ENCODE measurements at places on chromosomes 12 and 14.

DNA sequence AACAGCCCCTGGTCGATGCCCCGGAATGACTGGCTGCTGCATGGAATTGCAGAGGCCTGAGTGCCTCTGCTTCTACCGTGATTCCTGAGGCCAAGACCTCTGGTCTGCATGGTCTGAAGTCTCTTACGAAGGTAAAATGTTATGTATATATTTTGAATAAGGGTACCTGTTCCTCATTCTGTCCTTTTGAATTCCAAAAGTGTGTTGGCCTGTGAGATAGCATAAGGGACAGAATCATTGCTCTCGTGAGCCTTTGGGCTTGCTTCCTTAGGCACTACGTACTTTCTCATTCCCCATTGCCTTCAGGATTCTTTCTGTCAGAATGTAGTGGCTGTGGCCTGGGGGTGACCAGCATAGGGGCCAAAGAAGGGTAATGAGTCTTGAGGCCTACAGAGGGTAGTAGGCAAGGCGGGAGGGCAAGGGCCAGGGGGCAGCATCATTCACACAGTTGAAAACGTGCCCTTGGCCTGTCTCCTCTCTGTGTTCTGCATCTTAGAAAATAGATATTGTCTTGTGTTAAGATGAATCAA is 19.5 kb downstream of the TRAF3 start:
- DNase-seq: no peak

DNA sequence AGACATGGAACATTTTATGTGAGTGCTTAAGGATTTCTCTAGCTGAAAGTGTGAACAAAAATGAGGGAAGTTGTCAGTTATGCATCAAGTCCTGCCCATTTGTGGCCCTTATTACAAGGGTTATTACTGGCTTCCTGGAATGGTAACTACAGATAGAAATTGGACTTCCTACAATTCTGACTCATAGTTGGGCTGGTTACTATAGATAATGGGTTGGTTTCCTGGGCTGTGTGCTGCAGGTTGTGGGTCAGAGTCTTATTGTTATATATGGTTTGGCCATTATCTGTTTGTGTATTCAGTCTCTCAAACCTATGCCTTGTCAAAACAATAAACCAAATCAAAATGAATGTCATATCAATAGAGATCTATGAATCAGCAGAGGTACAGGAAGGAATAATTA is 313.7 kb downstream of the ADAMTS20 start:
- peak; percentile 1 for DNase-seq

DNA sequence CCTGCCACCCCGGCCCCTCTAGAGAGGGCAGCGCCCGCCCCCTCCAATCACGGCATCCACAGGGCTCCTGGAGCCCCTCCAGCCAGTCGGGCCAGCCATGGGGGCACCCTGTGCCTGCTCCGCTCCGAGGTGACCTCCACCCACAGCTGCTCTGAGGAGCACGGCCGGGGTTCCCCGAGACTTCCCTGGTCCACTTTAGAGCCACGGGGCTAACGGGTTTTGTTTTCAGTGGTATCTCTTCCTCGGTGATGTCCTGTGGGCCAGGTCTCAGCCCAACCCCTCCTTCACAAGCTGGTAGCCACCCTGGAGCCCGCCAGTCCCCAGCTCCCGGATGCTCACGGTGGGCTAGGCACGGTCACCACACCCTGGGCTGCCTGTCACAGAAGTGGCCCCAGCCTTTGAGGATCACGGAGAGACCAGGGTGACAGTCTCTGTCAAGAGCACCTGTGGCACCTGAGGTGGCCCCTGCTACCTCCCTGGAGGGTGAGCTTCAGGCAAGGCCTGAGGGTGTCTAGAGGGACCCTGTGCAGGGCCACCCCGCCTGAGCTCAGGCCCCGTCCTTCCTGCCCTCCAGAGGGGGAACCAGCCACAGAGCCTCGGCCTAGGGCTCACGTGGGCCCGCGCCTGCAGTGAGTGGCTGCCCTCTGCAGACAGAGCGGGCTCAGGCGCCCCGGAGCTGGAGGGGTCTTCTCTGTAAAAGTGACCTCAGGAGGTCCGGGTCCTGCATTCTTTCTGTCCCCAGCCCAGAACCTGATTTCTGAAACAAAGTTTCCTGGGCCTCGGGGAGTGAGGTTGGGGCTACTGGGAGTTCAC is 146.0 kb upstream of the C14orf180 start:
- DNase-seq: no peak

- DNase-seq: peak; percentile 59
These were observed 2.5 kb downstream of the DUSP6 start for GRCh38 chr12:89349814-89350213.

DNA sequence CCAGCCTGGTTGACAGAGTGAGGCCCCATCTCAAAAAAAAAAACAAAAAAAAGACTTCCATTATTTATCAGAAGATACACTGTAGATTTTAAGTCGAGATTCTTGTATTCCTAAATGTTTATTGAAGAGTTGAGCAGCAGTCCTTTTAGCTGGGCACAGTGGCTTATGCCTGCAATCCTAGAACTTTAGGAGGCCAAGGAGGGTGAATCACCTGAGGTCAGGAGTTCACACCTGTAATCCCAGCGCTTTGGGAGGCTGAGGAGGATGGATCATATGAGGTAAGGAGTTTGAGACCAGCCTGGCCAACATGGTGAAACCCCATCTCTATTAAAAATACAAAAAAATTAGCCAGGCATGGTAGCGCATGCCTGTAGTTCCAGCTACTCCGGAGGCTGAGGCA is 57.6 kb downstream of the HEATR5A start:
- peak; percentile 24 for DNase-seq

DNA sequence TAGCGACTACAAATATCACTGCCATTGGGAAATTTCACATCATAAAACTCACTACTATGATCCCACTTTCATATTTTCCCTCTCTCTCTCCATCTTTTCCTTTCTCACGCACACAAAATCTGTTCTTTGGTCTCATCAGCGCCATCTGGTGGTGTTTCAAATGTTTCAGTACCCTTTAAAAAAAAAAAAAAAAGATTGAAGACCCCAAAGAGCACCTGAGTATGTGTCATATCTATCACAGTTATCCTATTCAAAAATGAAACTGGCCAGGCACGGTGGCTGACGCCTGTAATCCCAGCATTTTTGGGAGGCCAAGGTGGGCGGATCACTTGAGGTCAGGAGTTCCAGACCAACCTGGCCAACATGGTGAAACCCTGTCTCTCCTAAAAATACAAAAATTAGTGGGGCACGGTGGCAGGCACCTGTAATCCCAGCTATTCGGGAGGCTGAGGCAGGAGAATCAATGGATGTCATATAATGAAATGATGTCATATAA is 72.4 kb downstream of the TTC9 start:
- peak; percentile 66 for DNase-seq

DNA sequence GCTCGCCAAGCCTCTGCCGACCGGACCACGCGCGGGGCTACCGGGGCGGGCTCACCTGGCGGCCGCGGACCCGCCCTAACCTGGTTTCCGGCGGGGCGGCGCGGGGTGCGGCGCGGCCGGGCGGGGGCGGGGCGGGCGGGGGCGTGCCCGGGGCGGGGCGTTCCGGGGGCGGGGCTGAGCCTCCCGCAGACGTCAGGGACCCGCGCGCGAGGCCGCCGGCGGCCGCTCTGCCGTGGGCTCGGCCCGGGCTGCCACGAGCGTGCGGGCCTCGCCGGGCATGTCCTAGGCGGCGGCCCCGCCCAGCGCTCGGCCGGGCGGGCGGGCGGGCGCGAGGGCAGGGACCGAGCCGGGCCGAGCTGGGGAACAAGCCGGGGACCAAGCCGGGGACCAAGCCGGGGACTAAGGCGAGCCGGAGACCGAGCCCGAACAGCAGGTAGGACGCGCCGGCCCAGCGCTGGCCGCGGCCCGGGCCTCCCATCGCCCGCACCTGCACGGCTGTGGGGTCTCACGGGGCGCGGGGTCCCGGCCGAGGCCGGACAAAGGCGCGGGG is at the start of gene CEP170B:
CEP170B (plus strand) TSS at position 188 of the 550 bp plus-strand sequence. CDS start 3,183 bp downstream, outside the sequence.
- peak; percentile 62 for DNase-seq

- DNase-seq: no peak
These were observed 70.0 kb upstream of the CPM start for GRCh38 chr12:69002969-69003368.

DNA sequence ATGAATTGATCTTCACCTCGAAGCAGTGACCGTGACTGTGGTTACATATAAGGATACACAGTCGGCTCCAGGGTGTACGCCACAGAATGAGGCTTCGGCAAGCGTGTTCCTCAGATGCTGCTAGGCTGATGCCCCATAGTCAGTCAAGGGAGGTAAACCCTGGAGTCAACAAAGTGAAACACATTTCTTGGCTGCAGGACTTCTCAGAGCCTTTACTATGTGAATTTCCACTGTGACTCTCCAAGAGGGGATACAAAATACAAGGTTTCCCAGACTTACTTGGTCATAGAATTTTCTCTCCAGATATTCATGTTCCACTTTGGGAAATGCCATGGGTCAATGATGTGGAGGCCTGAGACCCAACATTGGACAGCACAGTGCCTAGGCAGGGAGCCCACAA is 260.6 kb downstream of the BCL11B start:
- no peak for DNase-seq

DNA sequence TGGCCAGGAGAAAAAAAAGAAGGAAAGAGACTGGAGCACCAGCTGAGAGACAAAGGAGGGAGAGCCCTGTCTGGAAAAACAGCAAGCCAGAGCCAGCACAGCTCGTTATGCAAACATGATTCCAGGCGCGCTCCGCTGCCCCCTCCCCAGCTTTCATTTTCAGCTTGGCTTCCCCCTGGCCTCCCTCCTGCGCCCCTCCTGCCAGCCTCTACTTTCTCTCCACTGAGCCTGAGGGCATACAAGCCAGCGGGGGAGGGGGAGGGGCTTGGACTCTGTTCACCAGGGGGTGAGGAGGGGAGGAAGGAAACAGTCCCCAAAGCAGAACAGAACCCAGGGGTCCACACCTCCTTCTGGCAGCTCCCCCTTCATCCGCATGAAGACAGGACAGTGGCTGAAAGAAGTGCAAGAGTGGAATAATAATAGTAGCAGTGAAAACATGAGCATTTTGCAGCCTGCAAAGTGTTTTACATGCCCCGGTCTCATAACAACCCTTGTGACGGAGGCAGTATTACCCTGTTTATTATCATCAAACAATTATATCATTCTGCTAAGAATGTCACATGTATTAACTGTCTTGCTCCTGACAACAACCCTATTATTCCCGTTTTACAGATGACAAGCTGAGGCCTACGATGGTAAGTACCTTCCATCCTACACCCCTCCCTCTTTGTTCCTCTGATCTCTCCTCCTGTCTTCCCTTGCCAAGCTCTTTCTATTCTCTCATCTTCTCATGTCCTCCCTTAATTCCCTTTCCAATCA is 24.2 kb downstream of the SMUG1 start:
- no peak for DNase-seq

DNA sequence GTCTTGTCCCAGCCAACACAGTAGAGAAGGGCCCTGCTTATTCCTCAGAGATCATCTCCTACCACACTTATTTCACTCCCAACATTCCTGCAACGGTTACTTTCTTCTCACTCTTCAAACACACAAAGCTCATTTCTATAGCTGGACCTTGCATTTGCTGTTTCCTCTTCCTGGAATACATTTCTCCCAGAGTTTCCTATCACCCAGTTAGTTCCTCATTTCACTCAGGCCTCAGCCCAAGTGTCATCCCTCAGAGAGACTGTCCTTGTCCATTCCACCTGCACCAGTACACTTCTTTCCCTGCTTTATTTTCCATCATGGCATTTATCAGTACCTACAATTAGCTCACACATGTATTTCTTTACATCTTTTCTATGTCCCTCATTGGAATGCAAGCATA is 14.7 kb upstream of the STK38L start:
- DNase-seq: no peak

DNA sequence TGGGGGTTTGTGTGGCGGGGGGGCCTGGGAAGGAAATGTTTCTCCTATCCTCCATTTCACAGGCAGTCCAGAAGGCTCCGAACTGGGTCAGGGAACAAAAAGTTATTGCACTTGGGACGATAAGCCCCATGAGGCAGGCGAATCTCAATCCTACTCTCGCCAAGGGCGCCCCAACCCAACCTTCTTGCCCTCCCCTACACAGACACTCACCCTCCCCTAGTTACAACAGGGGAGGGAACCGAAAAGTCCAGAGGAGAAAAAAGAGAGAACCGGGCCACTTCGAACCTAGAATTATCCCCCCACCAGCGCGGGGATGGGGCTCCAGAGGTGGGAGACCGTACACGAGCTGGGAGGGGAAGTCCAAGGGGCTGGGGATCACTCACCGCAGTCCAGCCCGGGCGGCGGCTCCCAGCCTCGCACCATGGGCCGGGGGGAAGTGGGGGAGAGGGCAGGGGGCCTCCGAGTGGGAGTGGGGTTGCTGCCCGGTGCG is 357 bp downstream of the HOMEZ start:
- DNase-seq: no peak

- no peak for DNase-seq
These were observed 18.2 kb upstream of the STRAP start for GRCh38 chr12:15863984-15864383.

GRCh38 chr12:101939306-101939705 is 61.9 kb downstream of the DRAM1 start:
- DNase-seq: no peak

DNA sequence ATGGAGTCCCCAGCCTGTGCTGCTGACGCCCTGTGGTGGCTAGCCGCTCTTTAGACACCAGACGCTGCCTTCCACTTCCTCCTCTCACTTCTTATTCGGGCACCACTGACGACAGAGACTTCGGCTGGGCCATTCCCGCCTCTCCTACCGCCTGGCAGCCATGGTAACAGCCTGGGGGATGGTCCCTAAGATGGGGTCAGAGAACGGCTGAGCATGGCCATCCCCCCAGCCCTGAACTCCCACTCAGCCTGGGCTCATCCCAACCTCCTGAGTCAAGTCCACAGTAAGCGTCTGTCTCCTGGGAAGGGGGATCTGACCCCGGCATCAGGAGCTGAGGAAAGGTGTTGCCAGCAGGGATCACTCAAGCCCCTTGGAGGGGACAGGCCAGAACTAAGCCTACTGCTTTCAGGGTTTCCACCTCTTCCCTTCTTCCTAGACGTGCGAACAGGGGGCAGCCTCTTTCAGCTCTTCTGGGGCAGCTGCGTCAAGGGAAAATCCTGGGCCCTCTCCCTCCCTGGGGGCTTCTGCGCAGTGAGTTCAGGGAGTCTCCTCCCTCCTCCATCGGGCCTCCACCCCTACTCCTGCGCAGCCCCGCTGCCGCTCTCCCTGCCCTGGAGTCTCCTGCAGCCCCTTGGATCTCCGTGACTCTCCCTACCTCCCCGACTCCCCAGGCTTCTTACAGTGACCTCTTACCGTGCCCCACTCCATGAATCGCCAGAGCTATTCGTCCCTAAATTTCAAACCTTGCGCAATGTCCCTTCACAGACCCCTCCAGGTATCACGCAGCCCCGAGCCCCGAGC is 643 bp upstream of the TAMALIN start:
- no peak for DNase-seq

Measured in epithelial cell of esophagus (primary cell).